ENCODE measurements at places on chromosomes 4 and X. TPM values are rescaled to one million over a fixed set of nuclear protein-coding genes. Genes with fewer than 3 reads are reported as not detected.
A peak's percentile ranks its signal among the peaks of the same experiment; 100 is the strongest.

DNA sequence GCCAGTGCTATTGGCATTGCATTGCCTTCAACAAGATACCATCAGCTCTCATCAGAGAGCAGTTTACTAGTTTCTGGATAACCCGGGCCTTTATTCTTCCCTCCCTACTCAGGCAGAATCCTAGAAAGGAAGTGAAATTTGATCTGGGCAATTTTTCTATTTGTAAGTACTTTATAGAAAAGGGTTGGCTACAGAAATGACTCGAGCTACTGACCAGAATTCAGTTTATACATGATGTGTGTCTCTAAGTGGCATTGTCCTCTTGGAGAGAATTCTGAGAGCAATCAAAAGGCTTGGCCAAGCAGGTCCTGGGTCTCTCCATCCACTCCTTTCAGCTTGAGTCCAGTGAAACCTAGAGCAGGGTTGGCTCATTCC is 192.7 kb upstream of the LEF1 start:
- H3K27ac ChIP-seq, result no peak overlapping the region
- no peaks in the 10 kb centered on the region for H3K4me1 ChIP-seq
- H3K4me3 ChIP-seq, result no peak overlapping the region
- peaks cover 6% of the 10 kb centered on the region for H3K27me3 ChIP-seq

DNA sequence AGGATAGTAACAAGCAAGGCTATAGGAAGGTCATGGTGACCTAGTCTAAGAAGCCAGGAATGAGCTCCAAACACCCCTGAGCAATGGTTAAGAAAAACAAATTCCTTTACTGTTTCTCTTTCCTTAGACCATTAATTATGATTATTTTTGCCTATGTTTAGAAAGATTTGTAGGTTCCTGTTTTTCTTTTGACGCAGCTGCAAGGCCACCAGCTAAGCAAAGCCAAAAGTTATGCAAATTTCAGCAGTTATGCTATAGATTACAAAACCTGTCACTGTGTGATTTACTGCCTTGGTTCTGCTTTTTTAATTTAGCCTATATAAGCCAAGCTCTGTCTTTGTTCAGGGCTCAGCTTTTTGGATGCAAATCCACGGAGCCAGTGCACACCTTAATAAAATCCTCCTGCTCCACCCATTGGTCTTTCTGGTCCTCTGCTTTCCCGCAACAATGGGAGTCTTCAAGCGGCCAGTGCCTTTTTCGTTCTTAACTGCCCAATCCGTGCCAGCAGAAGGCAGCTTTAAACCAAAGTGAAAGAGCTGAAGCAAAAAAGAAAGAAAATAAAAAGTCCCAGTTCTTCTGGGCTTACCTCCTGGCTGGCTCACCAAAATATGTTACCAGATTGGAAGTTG is 1.4 kb upstream of the CEP135 start:
- H3K27ac ChIP-seq, result peak overlapping the region; percentile 93
- H3K4me3 ChIP-seq, result peak overlapping the region; percentile 81
- H3K27me3 ChIP-seq, result no peaks in the 10 kb centered on the region
- peaks cover 4% of the 10 kb centered on the region for H3K36me3 ChIP-seq

Gene MAGEA9B
- not detected for total RNA-seq

DNA sequence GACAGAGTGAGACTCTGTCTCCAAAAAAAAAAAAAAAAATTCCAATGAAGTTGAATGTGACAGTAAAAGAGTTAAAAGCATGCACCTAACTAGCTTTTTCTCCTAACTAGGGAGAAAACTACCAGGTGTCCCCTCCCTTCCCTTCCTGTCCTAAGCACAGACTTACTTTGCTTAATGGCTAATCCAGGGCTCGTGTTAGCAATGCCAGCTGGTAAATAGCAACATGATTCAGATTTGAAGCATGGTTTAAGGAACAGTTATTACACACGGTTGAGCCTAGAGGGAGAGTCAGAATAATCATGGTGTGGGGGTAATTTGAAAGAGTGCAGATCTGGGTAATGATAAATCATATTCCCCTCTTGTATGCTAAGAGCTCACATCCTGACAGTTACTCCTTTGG is 338.3 kb downstream of the STIM2 start:
- DNase-seq, result no peak
- no peak overlapping the region for H3K4me3 ChIP-seq
- no peaks in the 10 kb centered on the region for H3K36me3 ChIP-seq
- H3K27me3 ChIP-seq, result no peaks in the 10 kb centered on the region
- H3K4me1 ChIP-seq, result no peaks in the 10 kb centered on the region

Gene ATP1B4
- not detected for total RNA-seq

DNA sequence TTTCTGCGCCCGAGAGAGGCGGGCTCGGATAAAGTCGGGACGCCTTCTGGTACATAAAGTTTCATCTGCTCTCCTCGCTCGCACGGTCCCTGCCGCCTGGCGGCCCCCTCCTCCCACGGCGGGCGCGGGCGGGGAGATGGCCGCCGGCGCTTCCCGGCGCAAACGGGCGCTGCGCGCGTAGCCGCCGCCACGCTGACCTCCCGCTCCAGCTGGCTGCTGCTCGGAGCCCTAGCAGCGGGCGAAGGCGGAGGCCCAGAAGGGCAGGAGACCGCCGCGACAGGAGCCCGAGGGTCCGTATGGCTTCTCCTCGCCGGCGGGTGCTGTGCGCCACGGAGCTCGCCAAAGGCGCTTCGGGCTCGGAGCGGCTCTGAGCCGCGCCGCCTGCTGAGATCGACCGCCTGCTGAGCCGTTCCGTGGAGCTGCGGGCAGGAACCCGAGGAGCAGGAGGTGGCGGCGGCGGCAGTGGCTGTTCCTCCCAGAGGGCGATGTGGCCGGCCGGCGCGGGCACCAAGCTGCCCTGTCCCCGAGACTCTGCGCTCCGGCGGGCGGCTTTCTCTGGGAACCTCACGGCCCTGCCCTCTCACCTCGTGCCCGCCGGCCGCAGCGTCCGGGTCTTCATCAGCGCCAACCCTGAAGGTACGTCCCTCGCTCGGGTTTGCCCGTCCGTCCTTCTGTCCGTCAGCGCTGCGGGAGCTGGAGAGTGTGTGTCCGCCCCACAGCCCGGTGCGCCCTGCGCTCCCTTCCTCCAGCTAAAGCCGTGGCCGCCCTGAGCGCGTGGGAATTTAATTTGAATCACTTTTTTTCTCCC is at the start of gene NWD2:
NWD2 (plus strand) TSS at position 161 of the 808 bp plus-strand sequence; CDS start at position 486, 325 bp downstream.
- no peaks in the 10 kb centered on the region for H3K4me1 ChIP-seq
- no peak within 1 kb of the TSS for H3K27ac ChIP-seq
- no peaks in the 10 kb centered on the region for H3K36me3 ChIP-seq
- H3K4me3 ChIP-seq, result no peak within 1 kb of the TSS
- H3K27me3 ChIP-seq, result peaks cover 37% of the 10 kb centered on the region

Gene RENBP
- not detected for total RNA-seq

GRCh38 chr4:11074581-11075241 is 354.0 kb downstream of the HS3ST1 start:
- H3K4me3 ChIP-seq, result no peak overlapping the region
- H3K4me1 ChIP-seq, result no peaks in the 10 kb centered on the region
- no peaks in the 10 kb centered on the region for H3K36me3 ChIP-seq
- H3K27ac ChIP-seq, result no peak overlapping the region
- no peak for DNase-seq

All from PC-3 (cell line).